Adipocyte (in vitro differentiated cells): ENCODE measurements at places on chromosomes 2 and 18.

- no peak for DNase-seq
These were observed 61.3 kb downstream of the GDF7 start for GRCh38 chr2:20728114-20728758.

GRCh38 chr2:15622614-15623480, 31.2 kb downstream of the DDX1 start:
- no peak for DNase-seq

GRCh38 chr18:6661692-6662415, 67.7 kb upstream of the ARHGAP28 start:
- no peak for DNase-seq

DNA sequence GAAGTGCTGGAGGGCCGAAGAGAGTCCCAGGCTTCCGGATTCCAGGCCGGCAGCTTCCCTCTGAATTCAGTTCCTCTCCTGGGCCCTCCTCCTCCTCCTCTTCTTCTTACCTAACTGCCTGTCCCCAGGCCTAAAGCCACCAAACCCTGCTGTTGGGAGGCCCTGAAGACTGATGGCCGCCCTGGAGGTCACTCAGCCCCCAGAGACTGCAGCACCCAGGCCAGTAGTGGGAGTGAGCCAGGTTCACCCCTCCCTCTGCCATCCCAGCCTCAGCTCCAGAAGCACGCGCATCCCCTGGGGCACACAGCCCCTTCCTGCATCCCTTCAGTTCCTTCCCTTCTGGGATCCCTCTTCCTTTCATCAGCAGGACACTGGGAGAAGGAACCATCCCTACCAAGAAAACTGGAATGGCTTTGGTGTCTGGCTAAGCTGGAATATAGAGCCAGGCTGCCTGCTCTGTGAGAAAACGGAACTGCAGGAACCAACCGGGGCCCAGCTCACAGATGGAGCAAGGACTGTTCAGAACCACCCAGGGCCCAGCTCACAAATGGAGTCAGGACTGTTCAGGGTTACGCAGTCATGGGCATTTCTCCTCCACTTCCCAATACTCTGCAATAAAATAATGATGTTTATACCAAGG, 127.4 kb downstream of the NDUFA10 start:
- DNase-seq: no peak

DNA sequence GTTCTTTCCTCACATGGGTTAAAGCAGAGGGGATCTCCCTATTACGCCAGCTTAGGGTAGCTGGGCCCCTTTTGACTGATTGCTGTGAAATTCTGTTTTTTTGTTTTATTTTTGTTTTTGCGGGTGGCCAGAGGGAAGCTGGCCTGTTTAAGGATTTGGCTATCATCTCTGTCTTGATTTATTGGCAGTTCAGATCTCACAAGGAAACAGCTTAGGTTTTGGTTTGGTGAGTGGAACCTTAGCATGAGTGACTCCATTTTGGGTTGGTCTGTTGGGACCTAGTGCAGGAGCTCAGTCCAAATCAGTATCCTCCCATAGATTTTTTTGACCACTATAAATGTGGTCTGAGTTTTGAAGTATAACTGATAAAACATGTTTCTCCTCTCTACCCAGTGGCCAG, 25.6 kb upstream of the NTSR2 start:
- DNase-seq: no peak

DNA sequence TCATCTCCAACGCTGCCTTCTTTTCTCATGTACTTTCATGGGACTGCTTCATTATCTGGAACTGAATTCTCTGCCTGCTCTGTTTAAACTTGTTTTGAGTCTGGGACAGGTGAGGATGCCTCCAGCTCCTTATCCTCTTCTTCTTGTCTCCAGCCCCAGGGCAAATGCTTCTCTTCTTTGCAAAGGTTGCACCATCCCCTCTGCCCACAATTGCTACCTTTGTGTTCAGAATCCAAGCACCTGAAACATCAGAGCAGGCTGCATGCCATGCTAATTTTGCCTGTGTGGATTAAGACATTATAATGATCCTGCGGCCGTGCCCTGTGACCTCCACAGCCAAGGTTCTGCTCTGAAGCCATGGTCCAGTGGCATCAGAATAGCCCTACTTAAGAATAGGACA, 309.5 kb downstream of the EPHA4 start:
- no peak for DNase-seq

- no peak for DNase-seq
These were observed 357.2 kb upstream of the RGPD4 start for GRCh38 chr2:107469437-107469995.

DNA sequence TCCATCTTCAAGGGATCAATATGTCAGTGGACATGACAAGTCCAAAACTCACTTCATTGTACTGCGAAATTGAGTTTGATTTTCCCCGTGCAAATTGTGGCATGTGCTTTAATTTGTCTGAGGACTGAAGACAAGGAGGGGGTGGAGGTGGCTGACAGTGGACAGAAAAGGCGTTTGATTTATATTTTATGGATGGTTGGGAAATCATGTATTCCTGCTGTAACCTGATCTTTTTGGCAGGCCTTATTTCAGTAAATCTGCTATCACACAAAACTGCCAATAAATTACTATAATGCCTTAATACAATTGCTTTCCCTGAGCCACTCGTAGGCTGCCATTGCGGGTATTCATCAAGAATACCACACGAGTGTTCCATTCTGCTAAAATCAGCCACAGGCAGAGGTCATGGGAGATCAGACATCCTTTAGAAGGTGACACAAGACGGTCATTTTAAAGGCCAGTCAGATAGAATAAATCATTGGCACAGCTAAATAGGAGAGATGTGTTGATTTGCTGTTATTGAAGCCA, 720.5 kb downstream of the MBD2 start:
- no peak for DNase-seq

- no peak for DNase-seq
These were observed 26.1 kb upstream of the PRLH start for GRCh38 chr2:237540223-237540775.

DNA sequence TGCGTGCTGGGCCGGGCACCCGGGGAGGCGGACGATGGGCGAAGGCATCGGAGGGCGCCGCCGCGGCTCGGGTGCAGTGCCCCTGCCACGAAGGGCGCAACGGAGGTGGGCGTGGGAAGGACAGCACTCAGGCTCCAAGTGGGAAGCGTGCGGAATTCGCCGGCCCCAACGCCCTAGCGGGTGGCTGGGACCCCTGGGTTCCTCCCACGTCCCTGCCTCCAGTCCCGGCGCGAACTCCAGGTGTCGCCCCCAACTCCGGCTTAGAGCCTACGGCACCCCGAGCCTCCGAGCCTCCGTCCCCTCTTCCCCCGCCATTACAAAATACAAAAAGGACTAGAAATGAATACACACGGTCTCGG, 1.3 kb downstream of the CYP27C1 start:
- DNase-seq: peak; percentile 61

- no peak for DNase-seq
These were observed 92.8 kb downstream of the TRIB2 start for GRCh38 chr2:12809526-12809925.

DNA sequence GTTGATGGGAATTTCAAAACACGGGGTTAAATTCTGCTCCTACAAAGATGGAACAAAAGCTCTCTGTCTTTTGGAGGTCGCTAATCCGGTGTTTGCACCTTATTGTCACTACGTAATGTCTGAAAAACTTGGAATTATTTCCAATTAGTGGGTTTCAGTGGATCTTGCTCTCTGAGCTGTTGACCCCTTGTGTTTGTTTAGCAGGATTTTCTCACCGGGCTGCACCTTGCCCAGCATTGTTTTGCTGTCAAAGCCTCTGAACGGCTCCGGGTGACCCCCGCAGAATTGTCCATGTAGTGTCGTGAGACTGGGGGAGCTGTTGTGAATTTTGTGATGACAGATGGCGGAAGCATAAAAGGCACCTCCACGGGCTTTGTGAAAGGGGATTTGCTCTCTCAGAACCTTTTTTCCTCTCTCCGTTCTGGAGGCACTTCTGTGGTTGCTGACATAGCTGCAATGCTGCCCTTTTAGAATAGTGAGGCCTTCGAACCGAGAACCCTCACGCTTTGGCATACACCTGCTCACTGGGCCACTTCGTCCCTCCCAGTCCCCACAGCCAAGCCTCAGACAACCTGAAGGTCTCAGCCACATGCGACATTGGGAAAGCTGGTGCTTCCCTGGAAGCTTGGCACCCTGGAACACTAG, 129.4 kb downstream of the ACOXL start:
- DNase-seq: no peak

DNA sequence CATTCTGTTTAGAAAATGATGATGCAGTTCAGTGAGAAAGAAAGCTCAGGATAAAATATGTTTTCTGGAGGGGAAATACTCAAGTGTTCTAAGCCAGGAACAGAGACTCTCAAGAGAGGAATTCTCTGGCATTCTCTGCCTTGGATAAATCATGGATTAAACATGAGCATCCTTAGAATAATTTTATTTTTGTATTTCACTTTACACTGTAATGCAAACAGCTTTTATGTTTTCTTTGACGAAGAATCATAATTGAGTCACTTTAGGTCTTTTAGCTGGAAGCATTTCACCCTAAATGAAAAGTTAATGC, 11.1 kb downstream of the GDF7 start:
- no peak for DNase-seq

DNA sequence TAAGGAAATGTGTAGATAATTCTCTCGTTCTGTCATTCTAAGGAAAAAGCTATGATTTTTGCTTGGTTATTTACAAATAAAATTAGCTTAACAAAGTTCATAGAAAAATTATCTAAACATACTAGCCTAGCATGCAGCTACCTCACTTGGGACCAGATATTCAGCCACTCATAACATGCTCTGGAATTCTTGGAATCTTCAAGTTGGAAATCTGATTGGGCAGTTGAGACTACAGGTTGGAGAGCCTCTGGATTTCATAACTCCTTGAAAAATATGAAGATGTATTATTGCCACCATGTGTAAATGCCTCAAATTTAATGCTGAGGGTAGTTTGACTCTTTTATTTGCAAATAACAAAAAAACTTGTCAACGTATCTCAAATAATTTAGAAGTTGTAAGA, 132.2 kb upstream of the GULP1 start:
- DNase-seq: no peak

DNA sequence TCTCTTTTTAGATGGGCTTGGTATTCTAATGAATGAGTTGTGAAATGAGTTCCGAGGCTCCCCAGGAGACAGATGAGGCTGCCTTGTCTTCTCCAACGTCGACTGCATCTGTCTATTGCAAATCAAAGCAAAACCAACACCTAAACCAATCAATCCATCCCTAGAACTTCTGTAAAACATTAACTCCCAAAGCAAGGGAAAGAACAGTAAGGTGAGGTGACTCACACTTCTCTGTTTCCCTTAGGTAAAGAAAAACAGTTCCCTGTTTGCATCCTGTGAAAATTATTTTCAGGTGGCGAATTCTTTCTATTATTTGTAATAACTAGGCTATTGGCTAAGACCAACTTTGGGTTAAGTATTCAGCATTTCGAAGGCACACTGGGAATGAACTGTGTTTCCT, 249.4 kb downstream of the EPHA4 start:
- no peak for DNase-seq

- no peak for DNase-seq
These were observed 78.5 kb downstream of the SPTBN1 start for GRCh38 chr2:54534625-54535024.

DNA sequence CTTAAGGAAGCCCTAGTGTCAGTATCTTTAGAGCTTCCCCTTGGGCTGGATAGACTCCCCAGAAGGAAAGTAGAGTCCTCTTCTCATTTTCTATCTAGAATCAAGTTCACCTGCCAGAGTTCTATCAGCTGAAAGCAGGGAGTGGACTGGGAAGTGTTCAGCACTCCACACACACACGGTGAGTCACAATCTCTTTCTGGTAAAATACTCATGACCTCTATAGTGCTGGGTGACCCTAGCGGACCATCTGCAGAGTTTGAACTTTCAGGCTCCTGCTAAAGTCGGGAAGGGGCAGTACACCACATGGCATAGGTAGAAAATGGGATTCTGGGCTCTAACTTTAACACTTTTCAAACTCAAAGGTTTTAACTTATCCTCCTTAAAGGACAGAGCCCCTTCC, 43.3 kb downstream of the SAP130 start:
- no peak for DNase-seq

GRCh38 chr2:137181370-137181769, 416.0 kb downstream of the THSD7B start:
- no peak for DNase-seq

- no peak for DNase-seq
These were observed 95.5 kb downstream of the CCDC102B start for GRCh38 chr18:68893354-68893753.

DNA sequence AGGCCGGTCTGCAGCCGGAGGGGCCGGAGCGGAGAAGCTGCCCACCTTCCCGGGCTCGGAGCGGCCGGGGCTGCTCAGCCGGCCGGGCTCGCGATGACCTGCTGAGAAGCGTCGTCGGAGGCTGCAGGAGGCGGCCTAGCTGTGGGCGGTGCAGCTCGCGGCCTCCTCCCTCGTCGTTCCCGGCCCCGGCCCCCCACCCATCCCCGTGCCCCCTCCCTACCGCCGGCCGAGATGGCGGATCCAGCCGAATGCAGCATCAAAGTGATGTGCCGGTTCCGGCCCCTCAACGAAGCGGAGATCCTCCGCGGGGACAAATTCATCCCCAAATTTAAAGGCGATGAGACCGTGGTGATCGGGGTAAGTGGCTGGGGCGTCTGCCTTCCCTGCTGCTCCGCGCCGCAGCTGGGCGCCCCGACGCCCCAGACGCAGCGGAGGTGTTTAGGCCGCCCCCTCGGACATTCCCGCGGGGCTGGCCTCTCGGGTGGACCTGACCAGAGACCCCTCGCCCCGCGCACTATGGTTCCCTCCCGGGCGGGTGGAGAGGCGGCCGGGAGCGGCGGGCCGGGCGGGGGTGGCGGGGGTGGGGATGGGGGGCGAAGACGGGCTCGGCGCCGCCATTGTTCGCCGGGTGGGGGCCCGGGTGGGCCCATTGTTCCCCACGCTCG, 492 bp downstream of the KIF5C start:
- no peak for DNase-seq

GRCh38 chr18:56977309-56977708, 169.6 kb upstream of the BOD1L2 start:
- DNase-seq: no peak

DNA sequence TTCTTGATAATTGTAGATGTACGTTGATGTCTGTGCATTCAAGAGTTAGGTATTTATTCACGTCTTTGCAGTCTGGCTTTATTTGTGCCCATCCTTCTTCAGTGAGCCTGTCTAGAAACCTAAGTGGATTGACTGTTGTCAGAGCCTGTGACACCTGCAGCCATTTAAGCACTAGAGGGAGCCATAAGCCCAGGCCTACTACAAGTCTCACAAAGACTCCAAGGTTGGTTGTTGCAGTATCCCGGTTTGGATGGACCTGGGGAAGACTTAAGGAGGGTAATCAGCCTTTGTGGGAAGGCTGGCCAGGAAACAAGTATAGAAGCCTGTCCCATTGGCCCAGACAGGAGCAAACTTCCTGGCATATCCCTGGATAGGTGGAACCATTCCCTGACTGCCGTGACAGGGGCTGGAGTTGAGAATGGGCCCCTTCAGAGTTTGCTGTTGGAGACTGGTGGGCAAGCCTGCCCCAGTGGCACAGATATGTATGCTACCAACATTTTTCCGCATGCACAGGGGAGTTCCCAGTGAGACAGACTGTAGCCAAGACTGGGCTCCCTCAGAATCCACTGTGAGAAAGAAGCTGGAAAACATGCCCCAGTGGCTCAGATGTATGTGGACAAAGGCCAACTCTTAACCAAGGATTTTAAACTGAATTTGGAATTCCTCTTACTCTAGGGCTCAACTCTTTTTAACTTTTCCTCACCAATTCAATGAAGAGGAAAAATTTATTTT, 9.3 kb upstream of the LRRC30 start:
- DNase-seq: peak; percentile 66
